NCI-H2029 treated with DMSO at 0.1 percent for 48 hours (cell line): ENCODE measurements at places on chromosomes 2 and 18.

DNA sequence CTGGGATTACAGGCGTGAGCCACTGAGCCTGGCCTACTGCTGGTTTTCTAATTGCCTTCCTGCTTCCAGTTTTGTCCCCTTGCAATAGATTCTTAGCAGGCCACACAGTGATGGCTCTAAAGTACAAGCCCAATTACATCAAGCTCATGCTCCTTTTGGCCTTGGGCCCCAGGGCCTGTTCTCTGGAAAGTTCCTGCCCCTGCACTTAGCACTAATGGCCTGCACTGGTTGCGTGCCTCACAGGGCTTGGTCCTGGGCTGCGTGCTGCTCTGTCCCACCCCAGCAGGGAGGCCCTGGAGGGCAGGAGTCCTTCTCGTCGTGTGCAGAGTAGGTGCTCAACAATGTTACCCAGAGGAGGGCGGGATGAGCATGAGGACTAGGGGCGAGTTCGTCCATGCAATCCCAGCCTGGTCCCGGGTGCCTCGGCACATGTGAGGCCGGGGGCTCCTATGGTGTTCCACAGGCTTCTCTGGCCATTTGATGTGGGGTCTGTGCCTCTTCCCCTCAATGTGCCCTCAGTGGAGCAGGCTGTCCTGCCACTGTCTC lies 51.7 kb downstream of the PDCL3 start:
- no peak for DNase-seq

DNA sequence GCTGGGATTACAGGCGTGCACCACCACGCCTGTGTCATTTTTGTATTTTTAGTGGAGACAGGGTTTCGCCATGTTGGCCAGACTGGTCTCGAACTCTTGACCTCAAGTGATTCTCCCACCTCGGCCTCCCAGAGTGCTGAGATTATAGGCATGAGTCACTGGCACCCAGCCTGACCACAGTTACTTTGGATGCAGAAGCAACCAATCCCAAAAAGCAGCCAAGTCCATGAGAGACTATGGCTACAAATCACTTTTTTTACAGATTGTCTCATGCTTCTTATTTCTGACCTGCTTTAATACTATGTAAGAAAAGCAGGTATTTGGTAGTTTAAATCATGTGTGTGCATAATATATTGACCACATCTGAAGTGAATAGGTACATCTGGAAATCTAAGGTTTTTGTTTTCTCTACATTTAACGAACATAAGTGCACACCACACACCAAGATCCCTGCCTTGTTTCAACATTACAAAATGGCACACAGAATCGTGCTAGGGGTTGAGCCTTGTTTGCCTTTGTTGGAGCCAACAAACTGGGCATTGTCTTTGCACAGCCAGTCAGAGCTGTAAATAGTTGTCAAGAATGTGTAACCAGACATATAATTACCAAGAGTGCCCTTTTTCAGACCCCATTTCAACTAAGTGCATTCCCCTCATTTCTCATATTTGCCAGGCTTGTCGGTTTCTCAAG lies 18.3 kb upstream of the MAP4K4 start:
- DNase-seq, result no peak

DNA sequence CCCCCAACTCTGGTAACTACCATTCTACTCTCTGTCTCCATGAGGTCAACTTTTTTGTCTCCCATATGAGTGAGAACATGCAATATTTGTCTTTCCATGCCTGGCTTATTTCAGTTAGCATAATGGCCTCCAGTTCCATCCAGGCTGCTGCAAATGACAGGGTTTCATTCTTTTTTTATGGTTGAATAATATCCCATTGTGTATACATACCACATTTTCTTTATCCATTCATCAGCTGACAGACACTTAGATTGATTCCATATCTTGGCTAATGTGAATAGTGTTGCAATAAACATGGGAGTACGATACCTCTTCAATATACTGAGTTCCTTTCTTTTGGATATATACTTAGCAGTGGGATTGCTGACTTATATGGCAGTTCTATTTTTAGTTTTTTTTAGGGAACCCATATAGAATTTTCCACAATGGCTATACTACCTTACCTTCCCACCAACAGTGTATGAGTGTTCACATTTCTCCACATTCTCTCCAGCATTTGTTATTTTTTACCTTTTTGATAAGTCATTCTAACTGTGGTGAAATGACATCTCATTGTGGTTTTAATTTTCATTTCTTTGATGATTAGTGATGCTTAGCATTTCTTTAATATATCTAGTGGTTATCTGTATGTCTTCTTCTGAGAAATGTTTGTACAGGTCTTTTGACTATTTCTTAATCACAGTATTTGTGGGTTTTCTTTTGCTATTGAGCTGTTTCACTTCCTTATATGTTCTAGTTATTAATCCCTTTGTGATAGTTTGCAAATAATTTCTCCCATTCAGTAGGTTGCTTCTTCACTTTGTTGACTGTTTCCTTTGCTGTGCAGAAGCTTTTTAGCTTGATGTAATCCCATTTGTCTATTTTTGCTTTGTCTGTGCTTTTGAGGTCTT lies 112.2 kb downstream of the SRBD1 start:
- DNase-seq, result no peak

DNA sequence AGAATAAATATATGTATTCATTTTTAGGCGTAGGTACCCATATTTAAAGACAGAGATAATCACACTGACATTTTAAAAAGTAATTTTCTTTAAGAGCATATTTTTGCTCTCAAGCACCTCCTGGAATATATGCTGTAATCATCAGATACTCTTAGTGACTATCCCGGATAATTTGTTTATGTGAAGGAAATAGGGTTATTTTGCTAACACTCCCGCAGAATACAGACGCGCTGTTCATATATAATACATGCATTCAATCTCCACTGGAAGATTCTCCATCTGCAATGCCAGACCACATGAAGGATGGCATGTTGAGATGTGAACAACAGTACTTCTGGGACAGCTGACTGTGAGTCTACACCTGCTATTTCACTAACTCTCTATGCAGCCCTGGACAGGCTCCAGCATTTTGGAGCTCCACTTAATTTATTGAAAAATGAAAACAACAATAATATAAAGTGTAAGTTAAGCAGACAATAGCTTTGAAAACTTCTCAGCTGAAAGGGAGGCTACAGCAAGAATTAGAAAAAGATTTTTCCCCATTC lies 430.6 kb downstream of the TMX3 start:
- no peak for DNase-seq

DNA sequence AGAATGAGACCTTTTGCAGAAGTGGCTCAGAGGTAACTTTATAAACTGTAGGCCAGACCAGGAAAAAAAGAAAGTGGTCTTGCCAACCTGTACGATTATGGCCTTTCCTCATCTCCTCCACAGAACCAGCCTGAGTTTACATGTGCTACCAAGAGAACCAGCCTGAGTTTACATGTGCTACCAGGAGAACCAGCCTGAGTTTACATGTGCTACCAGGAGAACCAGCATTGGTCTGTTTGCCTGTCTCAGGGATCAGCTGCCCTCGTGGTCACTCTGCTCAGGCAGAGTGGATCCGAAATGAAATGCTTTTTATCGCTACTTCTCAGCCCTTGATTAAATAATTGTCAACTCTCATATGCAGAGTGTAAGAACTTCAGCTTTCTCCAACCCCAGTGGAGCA lies 209.9 kb downstream of the SUCLG1 start:
- DNase-seq, result no peak

- no peak for DNase-seq
Measured at GRCh38 chr2:240285725-240286124, 145.3 kb upstream of the OTOS start.

- no peak for DNase-seq
Measured at GRCh38 chr2:131122496-131122895, 17.4 kb downstream of the PLEKHB2 start.

GRCh38 chr18:42112657-42113420 lies 157.8 kb downstream of the PIK3C3 start:
- DNase-seq, result no peak
